Small intestine (tissue), 16 donors: ENCODE measurements at places on chromosomes 6 and 20. TPM values are rescaled to one million over a fixed set of nuclear protein-coding genes. Genes with fewer than 3 reads are reported as not detected.

GRCh38 chr20:57411406-57412283, 20.4 kb downstream of the RBM38 start:
- DNase-seq, result no peak

DNA sequence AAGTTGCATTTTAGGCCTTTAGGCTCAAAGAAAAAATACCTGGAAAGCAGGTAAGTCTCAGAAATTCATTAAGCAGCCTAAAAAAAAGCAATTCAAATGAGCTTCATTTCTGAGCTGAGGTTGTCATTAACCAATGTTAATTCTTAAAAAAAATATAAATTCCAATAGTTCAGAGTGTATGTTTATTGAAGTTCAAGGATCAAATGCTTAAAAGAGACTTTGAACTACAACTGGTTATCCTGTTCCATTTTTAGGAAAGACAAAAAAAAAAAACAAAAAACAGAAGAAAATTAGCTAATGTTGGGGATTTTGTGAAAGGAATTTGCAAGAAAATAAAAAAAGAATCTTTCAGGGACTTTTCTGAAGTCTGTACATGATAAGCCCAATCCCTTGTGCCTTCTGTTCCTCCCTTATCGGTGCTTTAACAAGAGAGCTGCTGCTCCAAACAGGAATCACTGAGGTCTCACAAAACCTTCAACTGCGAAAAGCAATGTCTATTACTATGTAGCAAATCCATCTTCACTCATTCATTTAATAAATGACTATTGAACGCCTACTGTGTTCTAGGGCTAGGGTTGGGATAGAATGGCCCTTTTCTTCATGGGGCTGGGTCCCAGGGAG, 90.3 kb downstream of the FOXF2 start:
- no peak for DNase-seq

- DNase-seq, result no peak
Observed at GRCh38 chr6:155483858-155484257, 28.2 kb upstream of the NOX3 start.

DNA sequence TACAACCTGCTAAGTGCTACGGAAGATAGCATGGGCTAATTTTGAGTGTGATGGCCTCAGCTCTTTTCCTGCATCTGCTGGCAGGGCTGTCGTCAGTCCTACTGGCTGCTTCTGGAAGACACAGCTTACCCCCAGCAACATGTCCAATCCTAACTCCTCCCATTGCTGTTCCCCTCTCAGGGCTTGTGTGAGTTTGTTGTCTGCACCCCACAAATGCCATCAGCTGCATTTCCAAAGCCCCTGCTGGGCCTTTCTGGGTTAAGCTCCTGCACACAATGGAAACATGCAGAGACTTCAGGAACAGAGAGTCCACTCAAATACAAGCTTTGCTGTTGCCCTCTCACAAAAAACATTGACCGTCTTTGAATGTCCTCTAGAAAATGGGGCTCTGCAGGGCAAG, 84.7 kb downstream of the RNF182 start:
- DNase-seq, result no peak

B3GAT2 gene
- polyA plus RNA-seq, result 1.8 TPM

LCA5 gene
- 1.1 TPM for polyA plus RNA-seq

ZBTB22 gene
- 13.5 TPM for polyA plus RNA-seq

PPP1R16B gene
- 5.1 TPM for polyA plus RNA-seq

PLN gene
- 14.3 TPM for polyA plus RNA-seq
